ENCODE measurements at places on chromosomes 12 and 14.

- peak overlapping the region; percentile 83 for H3K4me3 ChIP-seq
- peaks cover 18% of the 10 kb centered on the region for H3K4me1 ChIP-seq
- DNase-seq = peak; percentile 43
These were observed 619 bp upstream of the NTN4 start for GRCh38 chr12:95790917-95791849.

DNA sequence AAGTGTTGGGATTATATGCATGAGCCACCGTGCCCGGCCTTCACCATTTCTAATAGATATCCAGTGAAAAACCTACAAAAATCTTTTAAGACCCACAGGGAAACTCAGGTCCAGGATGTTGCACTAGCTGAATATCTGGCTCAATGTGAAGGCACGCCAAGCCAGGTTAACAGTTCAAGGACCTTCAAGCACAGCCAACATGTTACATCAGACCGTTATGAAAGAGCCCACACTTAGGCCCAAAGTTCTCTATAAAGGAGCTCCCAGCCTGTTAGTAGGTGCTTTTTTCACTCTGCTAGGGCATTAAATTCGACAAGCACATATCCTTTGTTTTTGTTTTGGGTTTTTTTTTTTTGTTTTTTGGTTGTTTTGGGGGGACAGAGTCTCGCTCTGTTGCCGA, 69.0 kb downstream of the OTX2 start:
- no peaks in the 10 kb centered on the region for H3K36me3 ChIP-seq
- no peak for DNase-seq
- no peak overlapping the region for H3K27ac ChIP-seq
- H3K27me3 ChIP-seq = peaks cover 18% of the 10 kb centered on the region

DNA sequence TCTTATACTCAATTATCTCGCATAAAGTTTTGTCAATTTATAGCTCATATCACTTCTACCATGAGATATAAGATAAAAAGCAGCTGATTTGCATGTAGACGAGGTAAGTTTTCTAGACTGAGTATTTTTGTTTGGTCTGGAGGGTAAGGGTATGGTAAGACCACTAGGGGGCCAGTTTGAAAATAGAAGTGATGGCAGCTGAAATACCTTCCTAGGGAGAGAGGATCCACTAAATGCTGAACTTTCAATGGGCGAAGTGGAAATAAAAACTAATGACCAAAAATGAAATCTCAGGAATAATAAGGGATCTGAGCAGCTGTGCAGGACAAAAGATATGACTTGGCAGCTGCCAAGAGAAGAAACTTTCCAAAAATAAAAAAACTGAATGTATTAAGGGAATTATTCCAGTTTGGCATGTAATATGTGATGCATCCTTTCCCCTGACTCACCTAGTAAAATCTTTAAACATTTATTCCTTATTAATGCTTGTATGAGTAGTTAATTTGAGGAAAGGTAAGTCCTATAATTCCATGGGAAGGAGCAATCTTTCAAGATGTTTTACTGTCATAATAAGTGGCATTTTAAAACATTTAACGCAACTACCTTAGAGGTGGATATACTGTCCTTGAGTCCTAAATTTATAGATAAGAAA, 754.5 kb downstream of the C12orf50 start:
- H3K27ac ChIP-seq = no peak overlapping the region
- H3K36me3 ChIP-seq = no peaks in the 10 kb centered on the region
- no peaks in the 10 kb centered on the region for H3K4me1 ChIP-seq
- DNase-seq = no peak
- H3K27me3 ChIP-seq = no peaks in the 10 kb centered on the region

GRCh38 chr12:12952036-12952435, at the start of gene GPRC5D:
Gene GPRC5D, minus strand, starts transcription at chr12:12952170. Its CDS starts 1,786 bp downstream, at chr12:12950384.
- H3K4me3 ChIP-seq = no peak within 1 kb of the TSS
- DNase-seq = no peak
- H3K27me3 ChIP-seq = no peaks in the 10 kb centered on the region
- H3K27ac ChIP-seq = no peak within 1 kb of the TSS
- peaks cover 8% of the 10 kb centered on the region for H3K4me1 ChIP-seq

- H3K4me3 ChIP-seq = no peak overlapping the region
- no peaks in the 10 kb centered on the region for H3K36me3 ChIP-seq
- H3K27me3 ChIP-seq = no peaks in the 10 kb centered on the region
These were observed 364.2 kb upstream of the TMPO start for GRCh38 chr12:98151105-98151590.

DNA sequence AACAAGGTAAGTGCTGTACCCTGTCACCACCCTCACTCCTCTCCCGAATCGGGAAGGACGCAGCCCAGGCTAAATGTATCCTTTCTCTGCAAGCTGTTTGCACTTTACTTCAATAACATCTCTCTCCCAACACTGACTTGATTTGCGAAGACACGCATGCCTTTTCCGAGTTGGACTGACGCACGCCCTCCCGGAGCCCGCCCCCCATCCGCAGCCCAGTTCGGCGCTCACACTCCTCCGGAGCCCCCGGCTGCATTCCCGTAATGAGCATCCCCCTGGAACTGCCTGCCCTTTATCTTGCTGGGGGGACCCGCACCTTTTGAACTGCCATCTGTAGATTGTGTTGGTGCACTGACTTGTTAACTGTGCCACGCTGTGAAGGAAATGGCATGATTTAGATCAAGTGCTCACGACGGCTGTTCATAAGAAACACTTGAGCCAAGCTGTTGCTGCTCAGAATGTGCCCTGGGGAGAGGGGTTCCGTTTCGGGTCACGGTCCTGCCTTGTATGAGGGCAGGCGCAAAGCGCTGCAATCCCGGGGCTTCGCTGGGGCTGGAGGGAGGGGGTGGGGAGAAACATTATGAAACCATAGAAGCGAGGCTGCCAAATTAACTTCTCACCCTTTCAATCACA, 176.6 kb upstream of the CDKN3 start:
- H3K4me3 ChIP-seq = peak overlapping the region; percentile 69
- no peak for DNase-seq
- H3K4me1 ChIP-seq = peaks cover 13% of the 10 kb centered on the region
- peaks cover 66% of the 10 kb centered on the region for H3K27me3 ChIP-seq

Measured in activated T-cell treated with anti-CD3 and anti-CD28 coated beads, Interleukin-2, amount 50 U/mL, for 72 hours (primary cell).